ENCODE measurements at places on chromosomes 16 and 17.
A peak's percentile ranks its signal among the peaks of the same experiment; 100 is the strongest.

DNA sequence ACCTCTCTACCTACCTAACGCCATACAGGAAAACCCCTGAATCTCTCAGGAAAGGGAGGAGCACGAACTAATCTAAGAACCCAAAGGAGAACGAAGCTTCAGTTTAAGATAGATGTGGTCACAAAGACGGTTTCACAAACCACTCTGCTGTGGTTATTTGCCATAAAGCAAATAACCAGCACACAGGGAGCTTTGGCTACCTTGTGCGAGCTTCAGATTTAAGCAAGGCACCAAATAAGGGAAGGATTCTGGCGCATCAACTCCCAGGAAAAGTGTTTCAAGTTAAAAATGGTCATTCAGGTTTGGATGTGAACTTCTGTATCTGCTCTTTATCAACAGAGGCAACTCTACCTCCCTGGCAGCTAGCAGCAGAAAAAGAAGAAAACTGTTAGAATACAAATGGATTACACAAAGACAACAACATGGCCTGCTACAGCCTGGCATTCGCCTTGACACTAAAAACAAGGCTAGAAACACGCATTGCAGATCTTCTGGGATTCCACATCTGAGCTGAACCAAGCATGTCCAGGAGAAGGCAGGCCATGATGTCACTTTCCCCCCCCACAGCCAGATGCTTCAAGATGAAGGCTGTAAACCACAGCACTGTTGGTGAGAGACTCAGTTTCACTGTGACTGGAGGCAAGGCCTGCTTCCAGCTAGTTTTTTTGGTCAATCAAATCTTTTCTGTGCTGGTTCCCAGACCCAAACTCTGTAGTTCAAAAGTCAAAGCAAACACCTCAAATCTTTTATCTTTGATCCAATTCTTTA, 43.6 kb downstream of the SMG6 start:
- peak; percentile 62 for DNase-seq

- DNase-seq, result no peak
Observed at GRCh38 chr17:9443811-9444210, 131.8 kb downstream of the STX8 start.

GRCh38 chr17:2707721-2708584, 3.6 kb downstream of the CLUH start:
- no peak for DNase-seq

DNA sequence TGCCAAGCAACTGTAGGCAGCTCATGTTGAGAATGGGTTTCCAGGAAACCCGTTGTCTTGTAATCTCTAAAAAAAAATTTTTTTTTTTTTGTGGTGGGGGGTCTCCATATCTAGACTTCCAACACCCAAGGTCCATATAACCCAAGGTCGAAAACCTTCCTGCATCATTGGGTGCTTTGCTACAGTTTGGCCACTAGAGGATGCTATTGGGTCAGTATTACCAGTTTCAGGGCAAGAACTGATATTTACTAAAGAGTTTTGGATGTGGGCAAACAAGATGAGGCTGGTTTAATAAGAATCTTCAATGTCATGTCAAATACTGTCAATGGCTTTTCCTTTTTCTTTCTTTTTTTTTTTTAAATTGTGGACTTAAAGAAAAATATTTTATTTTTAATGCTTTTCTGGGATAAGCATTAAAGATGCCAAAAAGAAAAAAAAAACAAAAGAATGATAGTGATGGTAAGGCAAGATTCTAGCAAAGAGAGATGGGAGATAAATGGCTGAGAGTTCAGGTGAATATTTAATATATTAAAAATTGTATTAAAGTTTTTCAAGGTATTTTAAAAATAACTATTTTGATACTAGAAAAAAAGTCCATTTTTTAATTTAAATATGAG, 62.2 kb downstream of the DHRS7C start:
- DNase-seq, result peak; percentile 36

GRCh38 chr16:11160676-11161115, 95.3 kb downstream of the SOCS1 start:
- no peak for DNase-seq

- DNase-seq, result no peak
Observed at GRCh38 chr16:3879258-3879886, 1.1 kb downstream of the CREBBP start.

- no peak for DNase-seq
Observed at GRCh38 chr17:64941761-64942160, 22.5 kb upstream of the LRRC37A3 start.

- DNase-seq, result no peak
Observed at GRCh38 chr16:46822270-46822669, 8.7 kb downstream of the C16orf87 start.

DNA sequence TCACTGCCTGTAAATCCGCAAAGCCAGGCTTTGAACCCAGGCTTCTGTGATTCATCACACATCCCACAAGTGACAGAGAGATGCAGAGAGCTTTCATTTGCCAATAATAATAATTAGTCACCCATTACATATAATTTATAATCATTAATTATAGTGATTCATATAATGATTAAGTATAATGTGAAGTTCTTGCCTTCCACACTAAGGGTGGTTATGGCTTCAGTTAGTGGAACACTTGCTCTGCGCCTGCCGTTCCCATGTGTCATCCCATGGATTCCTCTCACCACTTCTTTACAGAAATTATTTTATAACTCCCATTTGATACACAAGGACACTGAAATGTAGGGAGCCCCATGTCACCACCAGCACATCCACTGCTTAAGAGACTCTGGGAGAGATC, 39.8 kb upstream of the XYLT1 start:
- no peak for DNase-seq

GRCh38 chr16:56211435-56211981, 20.2 kb downstream of the GNAO1 start:
- no peak for DNase-seq

- no peak for DNase-seq
Observed at GRCh38 chr17:29331075-29331707, 37.2 kb upstream of the NUFIP2 start.

DNA sequence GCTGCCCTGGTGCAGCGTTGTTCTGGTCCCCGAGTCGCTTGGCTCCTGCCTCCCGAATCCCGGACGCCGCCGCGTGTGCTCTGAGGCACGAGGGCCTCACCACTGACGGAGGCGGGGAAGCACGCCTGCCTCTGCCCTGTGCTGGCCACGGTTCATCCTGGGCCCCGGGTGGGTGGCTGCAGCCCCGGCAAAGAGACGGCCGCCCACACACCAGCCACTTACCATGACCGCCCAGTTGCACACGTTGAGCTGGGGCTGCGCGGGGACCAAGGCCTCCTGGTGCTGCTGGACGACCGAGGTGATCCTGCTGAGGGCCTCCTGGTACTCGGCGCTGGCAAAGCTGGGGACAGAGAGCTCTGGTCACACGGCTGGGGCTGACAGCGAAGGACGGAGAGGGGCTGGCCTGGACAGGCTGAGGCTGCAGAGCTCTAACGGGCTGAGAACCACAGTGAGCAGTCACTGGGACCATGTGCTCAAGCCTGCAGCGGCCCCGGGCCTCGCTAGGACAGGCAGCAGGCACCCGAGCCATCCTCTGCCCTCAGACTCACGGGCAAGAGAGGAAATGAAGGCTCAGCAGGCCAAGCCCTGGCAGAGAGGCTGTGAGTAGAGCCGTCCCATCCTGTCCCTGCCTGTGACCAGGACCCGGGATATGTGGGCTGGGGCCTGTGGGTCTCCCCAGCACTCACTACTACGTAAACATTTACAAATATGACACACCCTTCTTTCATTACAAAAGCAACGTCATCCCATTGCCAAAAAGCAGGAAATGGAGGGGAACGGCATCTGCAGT, 6.3 kb upstream of the APRT start:
- DNase-seq, result no peak

DNA sequence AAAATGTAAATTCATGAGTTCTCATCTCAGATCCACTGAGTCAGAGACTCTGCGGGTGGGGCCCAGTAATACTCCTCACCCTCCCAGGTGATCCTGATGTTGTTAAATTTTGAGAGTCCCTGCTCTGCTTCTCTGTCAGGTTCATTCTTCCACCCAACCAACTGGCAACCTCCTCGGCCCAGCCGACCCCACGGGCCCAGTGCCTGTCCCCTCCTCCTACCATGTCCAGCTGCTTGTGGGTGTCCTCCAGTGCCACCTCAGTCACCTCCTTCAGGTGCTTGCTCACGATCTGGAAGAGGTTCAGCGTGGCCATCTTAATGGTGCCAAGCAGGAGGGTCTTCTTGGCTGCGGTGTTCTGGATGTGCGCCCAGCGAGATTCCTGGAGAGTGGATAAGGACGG, 9.8 kb downstream of the CCDC42 start:
- DNase-seq, result no peak

- no peak for DNase-seq
Observed at GRCh38 chr17:31431098-31431851, 39.8 kb downstream of the RAB11FIP4 start.

- DNase-seq, result no peak
Observed at GRCh38 chr17:47872651-47873161, 21.7 kb upstream of the SP6 start.

GRCh38 chr16:86355951-86356350, 154.4 kb upstream of the FOXF1 start:
- DNase-seq, result no peak

DNA sequence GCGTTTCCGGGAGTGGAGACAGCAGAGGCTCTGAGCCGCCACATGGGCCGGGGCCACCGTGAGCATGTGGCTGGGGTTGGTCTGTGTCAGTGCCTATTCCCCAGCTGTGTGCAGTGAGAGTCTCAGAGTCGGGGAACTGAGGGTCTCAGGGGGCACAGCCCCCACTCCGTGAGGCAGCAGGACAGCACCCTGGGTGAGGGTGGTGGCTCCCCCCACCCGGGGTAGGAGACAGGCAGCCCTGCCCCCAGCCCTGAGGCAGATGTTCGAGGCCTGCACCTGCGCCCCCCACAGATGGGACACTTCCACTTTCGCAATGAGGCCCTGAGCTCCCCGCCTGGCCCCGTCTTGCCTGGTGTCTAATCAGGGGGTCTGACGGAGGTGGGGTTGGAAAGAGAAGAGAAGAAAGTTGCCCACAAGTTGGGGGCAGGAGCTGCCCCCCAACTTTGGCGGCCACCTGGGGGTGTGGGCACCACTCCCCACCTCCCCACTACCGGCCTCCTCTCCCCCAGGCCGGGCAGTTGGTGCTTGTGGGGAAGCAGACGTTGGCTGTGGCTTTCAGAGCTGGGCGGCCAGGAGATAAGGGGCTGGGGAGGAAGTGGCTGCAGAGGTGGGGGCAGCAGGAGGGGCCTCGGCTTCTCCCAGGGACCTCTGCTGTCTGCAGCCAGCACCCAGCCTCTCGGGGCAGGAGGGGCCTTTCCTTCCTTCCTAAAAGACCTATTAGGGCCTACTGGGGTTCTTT, 1.8 kb upstream of the CBFA2T3 start:
- no peak for DNase-seq

GRCh38 chr16:75798714-75799113, 72.4 kb upstream of the CPHXL start:
- DNase-seq, result no peak

DNA sequence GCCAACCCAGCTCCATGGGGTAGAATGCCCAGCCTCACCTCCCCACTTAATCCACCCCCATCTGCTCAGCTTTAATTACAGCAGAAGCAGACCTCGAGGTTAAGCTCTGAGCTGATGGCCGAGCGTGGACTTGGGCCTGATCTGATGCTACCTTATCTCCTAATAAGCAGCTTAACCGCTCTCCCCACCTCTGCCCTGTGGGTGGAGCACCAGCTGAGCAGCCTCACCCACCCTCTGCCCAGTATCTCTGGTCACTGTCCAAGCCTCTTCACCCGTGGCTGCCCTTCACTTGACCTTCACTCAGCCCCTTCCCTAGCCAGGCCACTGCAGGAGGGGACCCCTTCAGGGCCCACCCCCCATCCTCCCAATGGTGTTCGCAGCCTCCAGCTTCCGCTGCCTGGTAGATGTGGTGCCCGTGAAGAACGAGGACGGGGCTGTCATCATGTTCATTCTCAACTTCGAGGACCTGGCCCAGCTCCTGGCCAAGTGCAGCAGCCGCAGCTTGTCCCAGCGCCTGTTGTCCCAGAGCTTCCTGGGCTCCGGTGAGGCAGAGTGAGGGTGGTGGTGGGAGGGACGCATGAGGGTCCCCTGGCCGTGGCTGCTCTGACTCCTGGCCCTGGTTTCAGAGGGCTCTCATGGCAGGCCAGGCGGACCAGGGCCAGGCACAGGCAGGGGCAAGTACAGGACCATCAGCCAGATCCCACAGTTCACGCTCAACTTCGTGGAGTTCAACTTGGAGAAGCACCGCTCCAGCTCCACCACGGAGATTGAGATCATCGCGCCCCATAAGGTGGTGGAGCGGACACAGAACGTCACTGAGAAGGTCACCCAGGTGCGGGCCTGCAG, 6.8 kb downstream of the KCNH6 start:
- no peak for DNase-seq

DNA sequence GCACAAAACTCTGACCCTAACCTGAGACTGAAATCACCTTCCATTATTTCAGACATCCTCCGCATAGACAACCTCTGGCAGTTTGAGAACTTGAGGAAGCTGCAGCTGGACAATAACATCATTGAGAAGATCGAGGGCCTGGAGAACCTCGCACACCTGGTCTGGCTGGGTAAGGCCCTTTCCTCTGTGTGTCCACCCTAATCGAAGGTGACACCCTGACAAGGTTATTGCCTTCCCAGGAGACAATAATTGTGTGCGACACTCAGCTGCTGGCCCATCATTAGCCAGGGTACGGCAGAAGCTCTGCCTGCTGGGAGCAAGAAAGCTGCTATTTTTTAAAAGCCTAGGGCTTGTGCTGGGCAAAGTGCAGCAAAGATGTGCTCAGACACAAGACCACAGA, 11.1 kb downstream of the DRC3 start:
- no peak for DNase-seq

GRCh38 chr16:68447653-68448359, 502 bp downstream of the SMPD3 start:
- no peak for DNase-seq

DNA sequence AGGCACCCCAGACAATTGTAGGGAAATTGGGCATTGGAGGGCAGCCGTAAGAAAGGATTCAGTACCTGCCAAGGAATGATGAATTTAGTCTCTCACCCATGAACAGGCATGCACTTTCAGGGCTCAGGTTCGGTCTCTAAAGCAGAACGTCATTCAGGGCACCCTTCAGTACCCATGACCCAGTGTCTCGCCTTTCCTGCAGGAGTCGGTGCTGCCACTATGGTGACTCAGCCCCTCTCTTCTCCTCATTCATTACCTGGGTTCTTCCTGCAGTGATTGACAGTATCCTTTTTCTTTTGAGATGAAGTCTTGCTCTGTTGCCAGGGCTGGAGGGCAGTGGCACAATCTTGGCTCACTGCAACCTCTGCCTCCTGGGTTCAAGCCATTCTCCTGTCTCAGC, 8.4 kb downstream of the SOST start:
- DNase-seq, result no peak

DNA sequence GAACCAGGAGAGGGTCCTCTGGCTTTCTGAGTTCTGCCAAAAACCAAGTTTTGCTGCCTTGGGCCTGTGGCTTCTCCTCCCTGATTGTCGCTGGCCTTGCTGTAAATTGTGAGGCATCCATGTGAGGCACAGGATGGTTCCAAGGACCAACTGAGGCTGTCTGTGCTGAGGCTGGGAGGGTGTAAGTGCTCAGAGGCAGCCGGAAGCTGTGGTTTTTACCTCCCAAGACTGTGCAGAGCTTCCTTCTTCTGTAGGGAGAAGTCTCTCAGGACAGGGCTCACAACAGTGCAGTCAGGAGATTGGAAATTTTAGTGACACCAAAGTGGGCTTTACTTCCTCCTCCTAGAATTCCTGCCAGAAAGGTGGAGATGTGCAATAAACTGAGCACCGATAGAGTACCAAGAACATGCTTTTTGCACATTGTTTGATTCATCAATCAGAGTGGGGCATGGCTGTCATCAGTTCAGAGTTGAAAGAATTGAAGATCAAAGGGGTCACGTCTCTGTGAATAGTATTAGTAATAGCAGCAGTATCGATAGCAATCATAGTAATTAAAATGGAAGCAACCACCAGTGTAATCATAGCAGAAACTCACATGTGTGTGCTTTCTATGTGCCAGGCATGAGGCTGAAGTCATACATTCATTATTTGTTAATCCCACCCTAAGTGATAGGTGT, 467.1 kb downstream of the WWOX start:
- no peak for DNase-seq
